RWPE1 (cell line): ENCODE measurements at places on chromosomes 2 and 18.

DNA sequence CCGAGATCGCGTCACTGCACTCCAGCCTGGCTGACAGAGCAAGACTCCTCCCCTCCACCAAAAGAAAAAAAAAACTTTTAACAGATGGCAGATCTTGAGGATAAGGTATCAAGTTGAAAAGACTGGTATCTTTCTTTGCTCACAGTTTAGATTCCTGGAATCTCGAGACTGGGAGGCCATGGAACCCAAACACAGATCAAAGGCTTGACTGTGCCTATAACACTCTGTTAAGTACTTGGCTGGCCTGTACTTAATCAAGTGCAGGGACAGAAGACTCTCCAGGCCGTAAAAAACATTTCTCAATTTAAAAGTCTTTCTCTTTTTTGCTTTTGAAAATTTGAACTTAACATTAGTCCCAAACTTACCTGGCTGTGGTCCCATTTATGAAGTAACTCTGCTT is 107.1 kb upstream of the ZNF516 start:
- no peak for DNase-seq

DNA sequence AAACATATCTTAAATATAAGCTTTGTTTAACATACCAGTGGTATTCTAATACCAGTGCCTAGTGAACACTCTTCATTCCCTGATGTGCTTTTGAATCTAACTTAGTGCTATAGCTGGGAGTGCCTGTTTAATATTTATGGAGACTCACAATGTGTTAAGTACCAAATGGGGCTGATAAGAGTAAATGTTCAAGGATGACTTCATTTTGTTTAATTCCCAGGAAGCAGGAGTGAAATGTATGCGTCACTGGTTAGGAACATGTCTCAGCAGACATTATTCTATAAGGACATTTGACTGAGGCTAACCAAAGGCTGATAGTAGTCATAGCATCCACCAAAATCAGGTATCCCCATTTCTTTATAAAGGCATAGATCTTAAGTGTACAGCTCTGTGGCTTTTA is 31.7 kb upstream of the LINC00305 start:
- DNase-seq: no peak

GRCh38 chr2:226994775-226995174 is 158.9 kb downstream of the RHBDD1 start:
- no peak for DNase-seq

GRCh38 chr2:101399021-101399799 is 11.9 kb upstream of the CREG2 start:
- DNase-seq: no peak

DNA sequence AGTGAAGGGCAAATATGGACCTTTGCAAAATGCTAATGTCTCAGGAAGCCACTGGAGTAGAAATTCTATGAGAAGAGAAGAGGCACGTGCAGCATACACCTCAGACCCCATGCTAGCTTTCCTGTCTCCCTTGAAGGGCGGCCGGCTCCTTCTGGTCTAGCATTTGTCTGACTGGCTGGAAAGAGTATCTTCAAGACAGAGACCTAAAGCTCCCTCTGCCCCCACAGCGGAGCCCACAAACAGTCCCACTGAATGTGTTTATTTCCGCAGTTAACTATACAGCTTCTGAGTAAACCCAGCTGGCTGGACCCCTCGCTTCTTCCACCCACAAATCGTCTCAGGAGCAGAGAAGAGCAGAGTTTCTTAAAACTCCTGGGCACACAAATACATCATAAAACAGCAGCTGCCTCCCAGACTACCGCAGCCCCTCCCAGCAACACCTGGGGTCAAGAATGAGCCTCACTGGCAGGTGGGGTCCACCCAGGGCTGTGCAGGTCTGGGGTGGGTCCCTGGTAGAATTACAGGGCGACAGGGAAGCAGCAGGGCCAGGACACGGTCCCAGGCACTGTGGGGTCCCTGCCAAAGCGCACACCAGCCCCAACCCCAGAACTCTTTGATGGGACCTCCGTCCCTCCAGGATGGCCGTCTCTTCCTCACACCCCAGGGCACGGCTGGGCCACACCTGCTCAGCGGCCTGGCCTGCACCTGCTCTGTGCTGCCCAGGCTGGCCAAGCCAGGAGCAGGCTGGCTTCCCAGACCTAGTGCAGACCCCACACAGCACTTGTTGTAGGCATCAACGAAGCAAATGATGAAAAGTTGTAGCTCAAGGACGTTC is 103.8 kb downstream of the PXDN start:
- DNase-seq: no peak

DNA sequence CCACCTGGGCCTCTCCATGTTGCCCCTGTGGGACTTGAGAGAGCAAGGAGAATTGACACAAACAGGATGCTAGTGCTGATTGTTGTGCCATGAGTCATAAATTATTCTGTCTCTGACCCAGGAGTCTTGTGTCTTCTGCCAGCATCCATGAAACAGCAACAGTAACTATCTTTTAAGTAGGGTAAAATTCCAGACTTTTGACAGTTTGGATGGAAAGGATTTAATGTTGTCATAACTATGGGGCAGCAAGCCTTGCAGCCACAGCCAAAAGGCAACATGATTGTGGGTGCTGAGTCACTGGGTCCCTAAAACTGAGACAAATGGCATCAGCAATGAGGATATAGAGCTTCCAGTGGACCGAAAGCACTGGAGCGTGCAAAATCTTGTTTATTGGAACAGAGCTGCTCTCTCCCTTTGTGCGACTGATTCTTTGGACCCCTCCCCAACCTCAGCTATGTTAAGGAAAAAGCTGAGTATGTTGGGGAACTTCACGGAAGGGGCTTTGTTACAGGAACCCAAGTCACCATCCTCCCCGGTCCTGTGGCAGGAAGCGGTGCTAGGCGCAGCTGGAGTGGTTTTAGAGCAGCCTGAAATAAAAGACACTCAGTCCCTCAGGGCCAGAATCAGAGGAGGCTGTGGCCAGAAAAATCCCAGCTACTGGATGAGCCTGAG is 9.6 kb upstream of the ITPRIPL1 start:
- no peak for DNase-seq

DNA sequence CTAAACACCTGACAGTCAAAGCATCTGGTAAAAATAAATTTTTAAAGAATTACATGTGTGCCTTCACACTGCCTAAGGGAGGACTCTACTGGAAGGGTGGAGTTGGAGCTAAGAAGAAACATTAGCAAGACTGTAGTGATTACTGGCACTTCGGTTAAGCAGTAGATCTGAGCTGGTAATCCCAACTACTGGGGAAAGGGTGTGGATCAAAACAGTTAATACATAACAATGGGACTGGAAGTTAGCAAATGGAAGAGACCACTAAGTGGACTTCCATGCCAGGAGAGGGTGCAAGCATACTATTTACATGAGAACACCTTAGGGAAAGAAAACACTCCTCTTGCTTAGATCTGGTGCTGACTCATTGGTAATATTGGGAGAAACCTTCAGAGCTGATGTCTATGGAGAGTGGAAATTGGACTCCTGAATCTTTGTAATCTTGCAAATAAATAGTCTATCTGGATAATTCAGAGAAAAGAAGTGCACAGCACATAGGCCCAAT is 519.6 kb upstream of the LINC00305 start:
- DNase-seq: no peak

DNA sequence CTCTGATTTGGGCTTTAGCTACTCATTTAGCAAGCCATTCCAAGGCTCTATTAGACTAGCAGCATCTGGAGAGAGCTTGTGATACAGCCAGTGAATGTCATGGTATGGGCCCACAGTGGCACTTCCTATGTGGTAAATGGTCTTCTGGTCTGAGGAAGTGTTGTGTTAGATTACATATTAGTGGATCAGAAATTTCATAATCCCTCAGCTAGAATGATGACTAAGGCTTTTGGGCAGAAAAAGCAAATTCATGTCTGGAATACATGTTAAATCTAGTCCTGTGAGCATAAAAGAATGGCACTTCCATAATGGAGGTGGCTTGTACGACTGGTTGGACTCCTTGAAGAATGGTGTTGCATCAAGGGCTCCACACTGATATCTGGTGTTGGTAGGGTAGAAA is 436.8 kb upstream of the CWC22 start:
- no peak for DNase-seq

DNA sequence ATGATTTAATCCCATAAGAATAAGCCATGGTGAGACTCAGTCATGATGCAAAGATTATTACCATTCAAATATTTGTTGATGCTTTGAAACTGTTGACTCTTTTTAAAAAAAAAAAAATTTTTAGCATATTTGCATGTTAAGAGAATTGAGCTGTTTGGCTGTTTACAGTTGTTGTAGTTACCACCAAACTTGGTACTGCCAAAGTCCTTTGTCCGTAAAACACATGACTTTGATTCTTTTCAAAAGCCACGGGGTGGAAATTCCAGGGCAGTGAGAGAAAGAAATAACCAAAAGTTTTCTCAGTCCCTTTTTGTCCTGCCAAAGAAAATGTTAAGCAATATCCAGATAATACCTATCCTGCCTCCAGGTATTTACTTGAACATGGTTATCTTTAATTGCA is 474.8 kb downstream of the METTL4 start:
- DNase-seq: no peak
